Prostate gland (tissue), 2 donors: ENCODE measurements at places on chromosomes 11 and 22. TPM values are rescaled to one million over a fixed set of nuclear protein-coding genes. Genes with fewer than 3 reads are reported as not detected.
A peak's percentile ranks its signal among the peaks of the same experiment; 100 is the strongest.

DNA sequence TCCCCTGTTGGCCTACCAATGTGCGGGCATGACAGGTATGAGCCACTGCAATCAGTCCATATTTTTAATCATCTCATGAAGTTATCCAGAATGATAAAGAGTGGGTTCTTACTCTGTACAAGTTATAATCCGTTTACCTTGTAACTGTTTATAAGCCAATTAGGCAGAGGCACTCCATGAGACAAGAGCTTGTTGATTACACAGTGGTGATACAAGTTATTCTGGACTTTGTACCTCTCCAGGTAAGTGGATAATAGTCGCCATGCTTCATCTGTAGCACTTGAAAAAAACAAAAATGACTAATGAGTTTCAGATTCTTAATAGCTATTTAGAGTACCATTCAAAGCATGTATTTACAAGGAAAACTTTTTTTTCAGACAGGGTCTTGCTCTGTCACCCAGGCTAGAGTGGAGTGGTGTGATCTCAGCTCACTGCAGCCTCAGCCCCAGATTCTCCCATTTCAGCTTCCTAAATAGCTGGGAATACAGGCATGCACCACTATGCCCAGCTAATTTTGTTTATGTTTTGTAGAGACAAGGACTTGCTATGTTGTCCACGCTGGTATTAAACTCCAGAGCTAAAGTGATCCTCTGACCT, 17.7 kb upstream of the FNBP4 start:
- H3K4me3 ChIP-seq = no peak overlapping the region
- no peaks in the 10 kb centered on the region for H3K27me3 ChIP-seq
- H3K27ac ChIP-seq = no peak overlapping the region
- peaks cover 4% of the 10 kb centered on the region for H3K36me3 ChIP-seq

- H3K4me3 ChIP-seq = peak overlapping the region; percentile 72
- H3K36me3 ChIP-seq = no peaks in the 10 kb centered on the region
- no peaks in the 10 kb centered on the region for H3K27me3 ChIP-seq
- DNase-seq = no peak
- H3K4me1 ChIP-seq = no peaks in the 10 kb centered on the region
- peak overlapping the region; percentile 80 for H3K27ac ChIP-seq
Measured at GRCh38 chr11:129896062-129896461, 684 bp upstream of the NFRKB start.

DNA sequence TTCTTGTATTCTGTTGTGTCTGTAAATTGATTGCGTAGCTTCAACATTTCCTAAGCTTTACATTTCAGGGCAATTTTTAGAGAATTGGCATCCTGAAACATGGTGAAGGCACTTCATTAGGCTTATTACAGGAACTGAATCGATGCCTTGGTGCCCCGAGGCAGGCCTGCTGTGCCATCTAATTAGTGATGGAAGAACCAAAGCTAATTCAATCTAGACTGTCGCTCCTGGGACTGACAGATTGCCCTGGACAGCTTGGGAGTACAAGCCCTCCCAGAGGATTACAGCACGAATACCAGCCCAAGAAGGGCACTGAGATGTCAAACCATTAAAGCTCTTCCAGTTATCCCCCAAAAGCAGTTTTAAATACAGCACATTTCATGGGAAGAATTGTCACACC, 243.2 kb upstream of the ZC3H12C start:
- H3K4me3 ChIP-seq = no peak overlapping the region
- no peak overlapping the region for H3K27ac ChIP-seq
- no peaks in the 10 kb centered on the region for H3K36me3 ChIP-seq
- H3K4me1 ChIP-seq = no peaks in the 10 kb centered on the region
- DNase-seq = no peak
- no peaks in the 10 kb centered on the region for H3K27me3 ChIP-seq

DNA sequence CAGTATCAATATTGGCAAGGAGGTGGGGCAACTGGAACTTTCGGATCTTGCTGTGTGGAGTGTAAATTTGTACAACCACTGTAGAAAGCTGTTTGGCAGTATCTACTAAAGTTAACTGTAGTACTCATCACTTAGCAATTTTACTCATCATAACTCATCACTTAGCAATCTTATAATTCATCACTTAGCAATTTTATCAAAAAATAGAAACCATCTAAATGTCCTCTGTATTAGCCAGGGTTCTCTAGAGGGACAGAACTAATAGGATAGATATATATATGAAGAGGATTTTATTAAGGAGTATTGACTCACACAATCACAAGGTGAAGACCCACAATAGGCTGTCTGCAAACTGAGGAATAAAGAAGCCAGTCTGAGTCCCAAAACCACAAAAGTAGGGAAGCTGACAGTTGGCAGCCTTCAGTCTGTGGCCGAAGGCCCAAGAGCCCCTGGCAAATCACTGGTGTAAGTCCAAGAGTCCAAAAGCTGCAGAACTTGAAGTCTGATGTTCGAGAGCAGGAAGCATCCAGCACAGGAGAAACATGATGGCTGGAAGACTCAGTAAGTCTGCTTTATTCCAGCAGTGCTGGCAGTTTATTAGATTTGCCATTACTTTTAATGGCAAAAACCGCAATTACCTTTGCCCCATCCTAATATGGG, 92.9 kb upstream of the USP47 start:
- H3K4me1 ChIP-seq = no peaks in the 10 kb centered on the region
- no peaks in the 10 kb centered on the region for H3K36me3 ChIP-seq
- no peak for DNase-seq
- no peak overlapping the region for H3K27ac ChIP-seq
- H3K4me3 ChIP-seq = no peak overlapping the region

DNA sequence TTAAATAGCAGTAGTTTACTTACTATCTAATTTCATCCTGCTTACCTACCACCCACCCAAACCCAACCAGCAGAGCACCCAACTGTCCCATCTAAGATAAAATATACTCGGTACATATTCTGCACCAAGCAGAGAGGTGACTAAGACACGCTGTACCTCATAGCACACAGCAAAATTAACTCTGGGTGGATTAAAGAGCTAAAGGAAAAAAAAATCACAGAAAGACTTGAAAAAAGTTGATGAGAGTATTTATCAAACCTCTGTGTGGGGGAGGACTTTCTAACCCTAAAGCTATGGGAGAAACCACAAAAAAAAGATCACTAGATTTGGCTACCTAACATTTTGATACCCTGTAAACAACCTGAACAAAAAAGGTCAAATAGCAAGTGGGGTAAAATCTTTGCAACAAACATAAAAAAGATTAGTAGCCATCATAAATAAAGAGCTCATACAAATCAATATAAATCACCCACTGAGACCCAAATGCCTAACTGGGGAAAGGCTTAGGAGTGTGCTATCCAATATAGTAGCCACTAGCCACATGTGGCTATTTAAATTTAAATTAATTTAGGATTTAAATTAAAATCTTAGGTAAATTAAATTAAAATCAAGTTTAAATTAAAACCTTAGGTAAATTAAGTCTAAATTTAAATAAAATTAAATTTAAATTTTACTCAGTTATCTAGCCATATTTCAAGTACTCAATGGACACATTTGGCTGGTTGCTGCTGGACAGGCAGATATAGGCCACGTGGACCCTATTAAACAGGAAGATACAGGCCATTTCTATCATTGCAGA, 25.6 kb upstream of the CD5 start:
- H3K27me3 ChIP-seq = peaks cover 2% of the 10 kb centered on the region
- H3K4me1 ChIP-seq = no peaks in the 10 kb centered on the region
- H3K27ac ChIP-seq = no peak overlapping the region
- H3K36me3 ChIP-seq = no peaks in the 10 kb centered on the region
- no peak overlapping the region for H3K4me3 ChIP-seq

GRCh38 chr11:43923406-43924111, 18.9 kb upstream of the C11orf96 start:
- DNase-seq = no peak
- H3K36me3 ChIP-seq = no peaks in the 10 kb centered on the region
- peak overlapping the region; percentile 65 for H3K27ac ChIP-seq
- H3K27me3 ChIP-seq = no peaks in the 10 kb centered on the region
- no peak overlapping the region for H3K4me3 ChIP-seq
- no peaks in the 10 kb centered on the region for H3K4me1 ChIP-seq

DNA sequence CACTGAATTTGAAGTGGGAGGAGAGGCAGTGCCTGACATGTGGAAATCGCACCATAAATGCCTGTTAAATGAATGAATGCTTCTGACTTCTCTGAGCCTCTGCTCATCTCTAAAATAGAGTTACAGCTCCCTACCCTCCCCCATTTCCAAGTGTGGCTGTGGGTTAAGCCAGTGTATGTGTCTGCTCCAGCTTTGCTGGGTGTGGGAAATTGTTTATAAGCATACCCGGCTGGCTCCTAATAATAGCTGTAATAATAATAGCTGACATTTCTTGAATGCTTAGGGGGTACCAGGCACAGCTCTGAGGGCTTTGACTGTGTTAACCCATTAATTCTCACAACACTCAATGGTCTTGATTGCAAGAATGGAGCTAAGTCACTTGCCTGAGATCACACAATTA, 7.0 kb upstream of the FCHSD2 start:
- H3K4me1 ChIP-seq = no peaks in the 10 kb centered on the region
- H3K27ac ChIP-seq = no peak overlapping the region
- H3K4me3 ChIP-seq = no peak overlapping the region
- no peaks in the 10 kb centered on the region for H3K27me3 ChIP-seq
- DNase-seq = no peak
- no peaks in the 10 kb centered on the region for H3K36me3 ChIP-seq

DNA sequence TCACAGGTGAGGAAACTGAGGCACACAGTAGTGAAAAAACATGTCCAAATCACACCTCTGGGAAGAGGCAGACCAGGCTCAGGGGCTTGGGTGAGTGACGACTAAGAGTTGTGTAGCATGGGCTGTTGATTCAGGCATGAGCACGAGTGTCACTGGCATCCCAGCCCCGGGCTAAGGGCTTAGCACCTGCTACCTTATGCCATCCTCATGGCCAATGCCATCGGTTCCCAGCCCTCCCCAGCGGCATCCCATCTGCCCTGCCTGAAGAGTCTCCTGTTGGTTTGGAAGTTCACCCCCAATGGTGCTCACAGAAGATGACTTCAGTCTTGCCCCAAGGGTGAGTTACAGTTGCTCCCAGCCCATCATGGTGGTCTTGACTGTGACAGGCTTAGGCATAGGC, 22.4 kb downstream of the MB start:
- no peak for DNase-seq
- no peak overlapping the region for H3K27ac ChIP-seq
- H3K4me3 ChIP-seq = no peak overlapping the region
- no peaks in the 10 kb centered on the region for H3K4me1 ChIP-seq
- H3K36me3 ChIP-seq = no peaks in the 10 kb centered on the region

GRCh38 chr22:44204739-44205515, 24.2 kb downstream of the PARVG start:
- H3K36me3 ChIP-seq = no peaks in the 10 kb centered on the region
- no peaks in the 10 kb centered on the region for H3K4me1 ChIP-seq
- no peak overlapping the region for H3K4me3 ChIP-seq
- DNase-seq = no peak
- H3K27ac ChIP-seq = no peak overlapping the region

GRCh38 chr11:81907996-81908395, 825.7 kb downstream of the FAM181B start:
- H3K4me3 ChIP-seq = no peak overlapping the region
- no peak overlapping the region for H3K27ac ChIP-seq
- H3K4me1 ChIP-seq = no peaks in the 10 kb centered on the region
- no peak for DNase-seq

DNA sequence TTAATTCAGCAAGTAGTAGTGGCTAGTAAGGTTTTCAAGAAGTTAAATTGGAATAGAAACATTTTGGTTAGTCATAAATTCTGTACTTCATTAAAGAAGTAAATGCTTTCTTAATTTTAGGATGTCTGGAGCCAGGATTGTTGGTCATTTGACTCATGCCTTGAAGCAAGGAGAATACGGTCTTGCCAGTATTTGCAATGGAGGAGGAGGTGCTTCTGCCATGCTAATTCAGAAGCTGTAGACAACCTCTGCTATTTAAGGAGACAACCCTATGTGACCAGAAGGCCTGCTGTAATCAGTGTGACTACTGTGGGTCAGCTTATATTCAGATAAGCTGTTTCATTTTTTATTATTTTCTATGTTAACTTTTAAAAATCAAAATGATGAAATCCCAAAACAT, 25.8 kb downstream of the ACAT1 start:
- peaks cover 9% of the 10 kb centered on the region for H3K36me3 ChIP-seq
- H3K27me3 ChIP-seq = no peaks in the 10 kb centered on the region
- H3K4me3 ChIP-seq = no peak overlapping the region
- H3K4me1 ChIP-seq = no peaks in the 10 kb centered on the region
- H3K27ac ChIP-seq = no peak overlapping the region

DNA sequence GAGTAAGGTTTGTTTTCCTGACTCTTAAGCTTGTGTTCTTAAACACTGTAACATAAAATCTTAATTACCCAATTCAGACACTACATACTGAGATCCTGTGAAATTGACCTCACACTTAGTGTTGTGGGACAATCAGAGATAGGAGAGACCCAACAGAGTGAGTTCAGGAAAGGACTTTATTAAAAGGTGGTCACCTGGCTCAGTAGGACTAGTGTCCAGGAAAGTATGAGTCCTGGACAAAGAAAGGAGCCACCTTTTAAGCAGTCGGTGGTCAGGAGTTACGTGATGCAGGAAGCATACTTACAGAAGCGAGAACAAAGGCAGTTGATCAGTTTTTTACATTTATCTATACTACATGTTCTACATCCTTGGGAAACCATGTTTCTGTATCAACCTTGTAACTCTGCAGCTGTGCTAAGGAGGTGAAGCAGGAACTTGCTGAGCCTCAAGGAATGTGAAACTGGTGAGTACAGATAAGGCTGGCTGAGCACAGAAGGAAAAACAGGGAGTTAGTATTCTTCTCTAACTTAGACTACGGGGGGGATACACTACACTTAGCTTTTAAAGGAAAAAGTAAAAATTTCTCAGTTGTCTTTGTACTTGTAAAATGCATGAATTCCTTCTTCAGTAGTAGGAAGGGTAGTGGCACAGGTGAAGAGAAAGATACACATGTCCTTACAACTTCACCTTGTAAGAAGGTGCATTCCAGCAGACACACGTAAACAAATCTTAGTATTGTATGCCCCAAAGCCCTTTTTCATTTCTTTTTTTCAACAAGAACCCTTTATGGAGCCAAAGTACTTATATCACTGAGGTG, 15.1 kb downstream of the OR51E1 start:
- no peak overlapping the region for H3K4me3 ChIP-seq
- H3K27me3 ChIP-seq = no peaks in the 10 kb centered on the region
- no peaks in the 10 kb centered on the region for H3K4me1 ChIP-seq
- H3K36me3 ChIP-seq = no peaks in the 10 kb centered on the region
- no peak for DNase-seq

GRCh38 chr22:46233231-46233630, 16.9 kb downstream of the CDPF1 start:
- H3K36me3 ChIP-seq = no peaks in the 10 kb centered on the region
- H3K4me3 ChIP-seq = no peak overlapping the region
- no peak for DNase-seq
- no peaks in the 10 kb centered on the region for H3K27me3 ChIP-seq
- H3K27ac ChIP-seq = no peak overlapping the region
- H3K4me1 ChIP-seq = no peaks in the 10 kb centered on the region

- H3K27me3 ChIP-seq = no peaks in the 10 kb centered on the region
- no peak overlapping the region for H3K4me3 ChIP-seq
- H3K27ac ChIP-seq = no peak overlapping the region
- no peak for DNase-seq
Measured at GRCh38 chr11:45250035-45250718, 36.0 kb downstream of the SYT13 start.

Gene CHCHD10
- total RNA-seq = 59.3 TPM

Gene SERPING1
- 88.7 TPM for total RNA-seq

Gene BEST1
- total RNA-seq = 18.0 TPM

Gene CALCA
- not detected for total RNA-seq

Gene ANO5
- total RNA-seq = 7.2 TPM

Gene LARGE2
- 20.2 TPM for total RNA-seq

Gene DGCR2
- 107 TPM for total RNA-seq

Gene LRRC55
- not detected for total RNA-seq
